ENCODE measurements at places on chromosomes 16 and 17. TPM values are rescaled to one million over a fixed set of nuclear protein-coding genes. Genes with fewer than 3 reads are reported as not detected.

The ERI2 gene
- 31.0 TPM for total RNA-seq

The TEX19 gene
- total RNA-seq: under 0.01 TPM

The ABCC12 gene
- total RNA-seq: not detected

The KLHL10 gene
- total RNA-seq: 0.79 TPM

The RHBDL3 gene
- under 0.01 TPM for total RNA-seq

The CLEC19A gene
- 0.54 TPM for total RNA-seq

The OR3A3 gene
- not detected for total RNA-seq

The CD300H gene
- not detected for total RNA-seq

The PGAP3 gene
- total RNA-seq: 34.5 TPM
